ENCODE measurements at places on chromosomes 4 and X.

DNA sequence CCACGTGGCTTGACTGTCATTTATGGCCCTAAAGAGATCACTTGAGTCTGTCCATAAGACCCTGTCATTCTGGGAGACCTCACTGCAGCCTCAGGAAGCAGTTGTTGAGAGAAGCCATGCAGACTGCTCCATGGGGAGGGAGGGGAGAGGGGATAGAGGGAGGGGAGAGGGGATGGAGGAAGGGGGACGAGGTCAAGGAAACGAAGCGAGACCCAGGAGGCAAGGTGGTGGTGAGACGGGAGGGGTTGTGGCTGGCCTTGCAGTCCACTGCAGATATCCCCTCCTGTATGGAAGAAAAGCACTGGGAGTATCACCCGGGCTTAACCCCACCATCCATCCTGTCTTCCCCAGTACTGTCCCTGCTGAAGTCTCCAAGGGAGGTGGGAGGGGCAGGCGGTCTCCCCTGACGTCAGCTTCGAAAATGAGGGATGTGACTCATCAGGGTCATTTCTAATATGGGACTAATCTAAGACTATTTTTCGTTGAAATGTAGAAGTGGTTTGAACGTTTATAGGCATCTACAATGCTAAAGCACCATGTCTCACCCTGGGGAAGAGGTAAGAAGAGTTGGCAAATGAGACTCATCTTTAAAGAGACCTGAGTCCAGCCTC is 5.6 kb downstream of the TMEM255A start:
- no peak for DNase-seq

- no peak for DNase-seq
Observed at GRCh38 chrX:3262901-3263300, 83.6 kb downstream of the MXRA5 start.

- DNase-seq = no peak
Observed at GRCh38 chr4:123986268-123986798, 589.7 kb downstream of the SPRY1 start.

GRCh38 chr4:108709722-108710121 is 53.1 kb downstream of the ETNPPL start:
- no peak for DNase-seq

Data from MM.1S (cell line).